ENCODE measurements at places on chromosomes 12 and 14. TPM values are rescaled to one million over a fixed set of nuclear protein-coding genes. Genes with fewer than 3 reads are reported as not detected.

Gene MMP17
- polyA plus RNA-seq, result not detected

Gene GPR135
- not detected for polyA plus RNA-seq

Gene POTEG
- polyA plus RNA-seq, result not detected

Gene KLRC2
- polyA plus RNA-seq, result not detected

Gene VCPKMT
- 12.5 TPM for polyA plus RNA-seq

Gene COCH
- 1.0 TPM for polyA plus RNA-seq

Gene ADAM21
- polyA plus RNA-seq, result not detected

Gene GPR68
- 19.1 TPM for polyA plus RNA-seq

Gene MORN3
- 2.9 TPM for polyA plus RNA-seq

Gene IL26
- 0.71 TPM for polyA plus RNA-seq

Gene LRRIQ1
- not detected for polyA plus RNA-seq

Gene TAS2R19
- not detected for polyA plus RNA-seq

Gene CLEC1B
- not detected for polyA plus RNA-seq

Gene FITM1
- polyA plus RNA-seq, result 0.24 TPM

Gene AQP6
- polyA plus RNA-seq, result not detected

Gene FAM181A
- polyA plus RNA-seq, result not detected

Gene KERA
- polyA plus RNA-seq, result not detected

Gene SRRM4
- polyA plus RNA-seq, result not detected

Gene DPPA3
- not detected for polyA plus RNA-seq

Gene RHEBL1
- 19.5 TPM for polyA plus RNA-seq

Gene TEAD4
- not detected for polyA plus RNA-seq

Gene PRH2
- not detected for polyA plus RNA-seq

Gene TRMT5
- 6.8 TPM for polyA plus RNA-seq

Gene SYCP3
- polyA plus RNA-seq, result not detected

Gene FGD4
- 0.02 TPM for polyA plus RNA-seq

Gene RPS6KL1
- polyA plus RNA-seq, result 3.4 TPM

Gene NKX2-1
- not detected for polyA plus RNA-seq

Gene DAO
- not detected for polyA plus RNA-seq

Gene AICDA
- polyA plus RNA-seq, result not detected

Gene ANO6
- polyA plus RNA-seq, result 20.0 TPM

Gene TBK1
- polyA plus RNA-seq, result 29.1 TPM

Gene PAPLN
- 0.47 TPM for polyA plus RNA-seq

Gene EFCAB11
- 1.3 TPM for polyA plus RNA-seq

Gene CTSG
- not detected for polyA plus RNA-seq

Gene PITPNM2
- polyA plus RNA-seq, result 4.0 TPM

Gene SLC25A21
- polyA plus RNA-seq, result not detected

Gene CMA1
- not detected for polyA plus RNA-seq

Gene GATC
- polyA plus RNA-seq, result 19.9 TPM

Gene RIMBP2
- polyA plus RNA-seq, result not detected

Gene ZNF268
- 14.2 TPM for polyA plus RNA-seq

Gene LRRC43
- polyA plus RNA-seq, result not detected

Gene CEBPE
- polyA plus RNA-seq, result not detected

Gene TMEM121
- polyA plus RNA-seq, result 5.1 TPM

Gene TMEM179
- polyA plus RNA-seq, result not detected

Gene P2RX2
- polyA plus RNA-seq, result not detected

Data from CD4-positive, CD25-positive, alpha-beta regulatory T cell (primary cell).